Mesenteric fat pad (tissue), 1 donor: ENCODE measurements at places on chromosomes 6 and 20. TPM values are rescaled to one million over a fixed set of nuclear protein-coding genes. Genes with fewer than 3 reads are reported as not detected.
A peak's percentile ranks its signal among the peaks of the same experiment; 100 is the strongest.

- no peak for DNase-seq
These were observed 416 bp downstream of the PTPRK start for GRCh38 chr6:128519931-128520435.

- DNase-seq = no peak
These were observed 1005.6 kb upstream of the FLRT3 start for GRCh38 chr20:15342991-15343523.

The ANKEF1 gene
- total RNA-seq = 4.9 TPM

DNA sequence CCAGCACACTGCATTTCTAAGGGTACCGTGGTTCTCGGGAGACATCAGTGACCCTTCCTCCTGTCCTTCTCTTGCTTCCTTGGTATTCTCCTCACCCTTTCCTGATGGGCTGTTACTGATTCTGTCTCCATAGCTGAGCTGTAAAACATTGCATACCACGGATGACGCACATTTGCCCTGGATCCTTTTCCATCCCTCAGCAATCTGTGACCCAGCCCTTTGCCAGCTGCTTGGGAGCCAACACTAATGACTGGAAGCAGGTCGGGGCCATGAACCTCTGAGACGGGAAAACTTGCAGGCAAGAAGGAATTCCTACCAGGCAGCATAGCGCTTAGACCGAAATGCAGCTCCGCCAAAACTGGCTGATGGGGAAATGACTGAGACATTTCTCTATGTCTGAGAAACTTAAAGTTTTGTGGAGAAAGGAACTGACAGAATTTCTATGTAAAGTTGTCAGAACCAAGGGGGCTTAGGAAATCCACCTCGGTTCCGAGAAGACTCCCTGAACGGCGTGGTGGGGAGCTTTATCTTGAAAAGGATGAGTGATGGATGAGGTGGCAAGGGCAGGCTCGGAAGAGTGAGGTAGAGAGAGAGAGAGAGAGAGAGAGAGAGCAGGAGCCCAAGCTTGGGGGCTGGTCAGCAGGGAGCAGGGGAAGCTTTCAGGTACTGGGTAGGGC, 19.2 kb downstream of the TUBB2B start:
- no peak for DNase-seq

DNA sequence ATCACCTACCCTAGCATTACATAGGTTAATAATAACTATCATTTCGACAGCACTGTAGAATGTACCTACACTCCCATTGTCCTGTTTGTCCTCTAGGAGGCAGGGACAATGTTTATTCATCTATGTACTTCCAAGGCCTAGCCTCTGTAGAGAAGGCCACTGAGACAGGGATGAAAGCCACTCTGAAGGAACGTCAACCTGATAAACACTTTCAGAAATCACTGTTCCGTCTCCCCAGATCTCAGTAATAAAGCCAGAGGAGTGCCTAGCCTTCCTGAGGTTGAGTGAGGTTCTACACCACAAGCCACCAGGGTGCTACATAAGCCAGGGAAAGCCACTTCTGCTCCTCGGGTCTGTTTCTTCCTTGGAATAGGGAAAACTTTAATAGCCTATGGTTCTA, 44.8 kb downstream of the POPDC3 start:
- DNase-seq = no peak

DNA sequence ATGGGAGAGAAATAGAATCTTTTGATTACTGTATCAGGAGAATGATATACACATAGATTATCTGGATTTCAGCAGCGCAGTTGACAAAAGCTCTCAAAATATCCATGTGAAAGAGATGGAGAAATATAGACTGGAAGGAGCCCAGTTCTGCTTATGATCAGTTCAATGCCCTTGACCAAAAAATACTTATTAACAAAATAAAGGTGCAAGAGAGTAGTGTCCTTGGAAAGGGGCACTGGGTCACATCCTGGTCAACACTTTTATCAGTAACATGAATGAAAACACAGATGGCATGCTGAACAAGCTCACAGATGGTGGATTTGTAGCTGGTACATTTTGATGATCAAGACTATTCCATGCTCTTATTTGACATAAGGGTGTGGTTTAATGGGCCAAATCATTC, 63.9 kb upstream of the PLEKHG1 start:
- no peak for DNase-seq

The HAO1 gene
- total RNA-seq = not detected

The NFYA gene
- 17.5 TPM for total RNA-seq

DNA sequence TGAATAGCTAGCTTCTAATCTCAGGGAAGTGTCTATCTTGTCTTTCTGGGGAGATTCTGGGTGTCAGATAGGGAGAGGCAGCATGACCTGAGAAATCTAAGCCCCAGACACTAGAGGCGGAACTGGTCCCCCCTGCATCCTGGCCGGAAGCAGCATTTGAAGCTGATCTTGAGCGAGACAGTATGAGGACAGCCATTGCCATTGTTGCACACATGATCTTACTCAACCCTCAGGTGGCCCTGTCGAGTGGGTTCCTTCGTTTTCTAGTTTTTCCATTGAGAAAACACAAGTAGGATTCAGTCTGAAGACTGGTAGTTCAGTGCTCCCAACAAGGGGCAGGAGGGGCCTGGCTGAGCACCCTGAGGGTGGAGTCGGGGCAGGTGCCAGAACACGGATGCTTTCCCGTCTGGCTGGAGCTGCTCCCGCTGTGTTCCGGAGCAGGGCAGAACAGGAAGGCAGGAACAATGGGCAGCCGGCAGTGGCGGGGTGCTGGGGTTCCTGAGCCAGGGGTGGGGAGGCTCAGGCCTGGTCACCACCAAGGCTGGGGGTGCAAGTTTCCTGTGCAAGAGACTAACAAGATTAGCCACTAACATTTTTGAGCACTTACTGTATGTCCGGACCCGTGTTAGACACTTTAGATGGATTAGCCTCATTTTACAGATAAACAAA, 7.9 kb upstream of the SDCBP2 start:
- DNase-seq = peak; percentile 92

DNA sequence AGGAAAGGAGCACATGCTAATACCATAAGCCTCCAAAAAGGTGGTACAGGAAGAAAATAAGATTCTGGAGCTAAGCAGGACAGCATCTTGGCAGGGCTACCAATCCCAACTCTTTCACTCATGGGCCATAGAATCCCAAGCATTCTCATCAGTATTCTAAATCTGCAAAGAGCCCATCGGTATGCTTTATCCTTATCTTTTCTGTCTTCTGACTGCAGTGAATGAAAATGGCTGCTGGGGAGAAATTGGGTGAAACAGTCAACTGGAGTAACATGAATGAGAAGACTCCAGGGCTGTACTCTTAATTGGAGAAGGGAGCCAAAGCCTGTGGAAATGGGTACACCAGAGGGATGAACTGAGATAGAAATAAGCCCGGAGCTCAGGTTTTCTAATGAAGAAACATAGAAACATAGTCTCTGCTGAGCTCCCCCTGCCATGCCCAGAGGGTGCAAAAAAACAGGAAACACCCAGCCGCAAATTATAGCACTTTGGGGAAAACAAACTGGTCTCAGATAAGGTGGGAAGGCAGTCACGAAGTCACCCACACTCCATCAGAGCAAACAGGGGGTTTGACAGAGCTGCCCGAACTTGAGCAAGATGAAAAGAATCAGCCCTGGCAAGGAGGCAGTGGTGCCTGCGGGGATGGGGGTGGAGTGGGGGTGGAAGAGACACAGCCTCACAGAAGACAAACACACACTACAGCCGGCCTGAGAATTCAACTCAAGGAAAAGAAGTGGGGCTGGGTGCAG, 35.4 kb upstream of the E2F3 start:
- DNase-seq = no peak

DNA sequence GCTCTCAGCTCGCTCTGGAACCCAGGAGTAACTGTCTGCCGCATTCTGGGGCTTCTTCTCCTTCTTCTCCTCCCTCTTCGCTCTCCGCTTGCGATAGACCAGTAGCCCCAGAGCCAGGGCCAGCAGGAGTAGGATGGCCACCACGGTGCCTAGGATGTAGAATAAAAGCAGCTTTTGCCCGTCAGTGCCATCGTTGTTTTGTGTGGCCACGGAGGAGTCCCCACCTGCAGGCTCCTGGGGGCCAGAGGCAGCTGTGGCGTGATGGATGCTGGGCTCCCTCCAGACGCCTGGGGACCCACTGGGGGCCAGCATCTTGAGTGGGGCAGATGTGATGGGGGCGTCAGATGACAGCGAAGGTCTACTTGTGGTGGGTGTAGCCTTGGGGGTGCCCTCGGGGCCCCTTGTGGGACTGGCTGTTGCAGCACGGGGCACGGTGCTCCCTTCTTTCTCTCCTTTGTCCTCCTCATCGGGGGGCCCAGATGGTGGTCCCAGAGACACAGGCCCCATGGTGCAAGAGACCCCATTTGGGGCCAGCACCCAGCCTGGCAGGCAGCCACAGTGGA, 1.8 kb downstream of the CD93 start:
- no peak for DNase-seq

The ZNF451 gene
- total RNA-seq = 44.7 TPM

DNA sequence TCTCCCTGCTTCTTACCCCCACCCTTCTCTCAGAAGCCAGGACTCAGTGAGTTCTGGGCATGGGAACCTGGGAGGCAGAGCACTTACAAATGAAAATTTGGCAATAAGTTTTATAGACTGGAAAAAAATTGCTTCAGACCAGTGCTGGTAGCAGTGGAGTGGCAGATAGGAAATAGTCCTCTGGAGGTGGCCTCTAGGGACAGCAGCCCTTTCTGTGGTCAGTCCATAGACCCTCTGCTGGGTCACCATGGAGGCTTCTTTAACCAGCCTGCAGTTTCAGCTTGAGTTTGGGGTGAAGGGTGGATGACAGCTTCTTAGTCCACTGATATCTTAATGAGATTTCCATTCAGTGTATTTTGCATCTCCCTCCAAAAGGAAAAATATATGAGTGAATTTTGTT, 179.1 kb downstream of the ARID1B start:
- no peak for DNase-seq

GRCh38 chr20:12913781-12914443, 94.9 kb upstream of the SPTLC3 start:
- DNase-seq = no peak

- no peak for DNase-seq
These were observed 50.0 kb upstream of the PLCG1 start for GRCh38 chr20:41087325-41087685.

DNA sequence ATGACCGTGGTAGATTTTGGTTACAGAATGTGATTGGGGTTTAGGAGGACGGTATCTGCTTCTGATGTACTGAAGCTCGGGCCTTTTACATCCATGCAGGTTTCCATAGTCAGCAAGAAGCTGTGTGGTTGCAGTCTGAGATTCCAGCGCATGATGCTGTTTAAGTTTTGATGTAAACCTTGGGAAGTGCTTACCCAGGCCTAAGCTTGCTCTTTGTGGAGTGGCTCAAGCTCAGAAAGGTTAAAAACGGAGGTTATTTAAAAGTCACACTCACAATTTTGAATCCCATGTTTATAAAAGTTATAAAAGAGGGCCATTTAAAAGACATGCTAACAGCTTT, 121.4 kb downstream of the TIAM2 start:
- DNase-seq = no peak

DNA sequence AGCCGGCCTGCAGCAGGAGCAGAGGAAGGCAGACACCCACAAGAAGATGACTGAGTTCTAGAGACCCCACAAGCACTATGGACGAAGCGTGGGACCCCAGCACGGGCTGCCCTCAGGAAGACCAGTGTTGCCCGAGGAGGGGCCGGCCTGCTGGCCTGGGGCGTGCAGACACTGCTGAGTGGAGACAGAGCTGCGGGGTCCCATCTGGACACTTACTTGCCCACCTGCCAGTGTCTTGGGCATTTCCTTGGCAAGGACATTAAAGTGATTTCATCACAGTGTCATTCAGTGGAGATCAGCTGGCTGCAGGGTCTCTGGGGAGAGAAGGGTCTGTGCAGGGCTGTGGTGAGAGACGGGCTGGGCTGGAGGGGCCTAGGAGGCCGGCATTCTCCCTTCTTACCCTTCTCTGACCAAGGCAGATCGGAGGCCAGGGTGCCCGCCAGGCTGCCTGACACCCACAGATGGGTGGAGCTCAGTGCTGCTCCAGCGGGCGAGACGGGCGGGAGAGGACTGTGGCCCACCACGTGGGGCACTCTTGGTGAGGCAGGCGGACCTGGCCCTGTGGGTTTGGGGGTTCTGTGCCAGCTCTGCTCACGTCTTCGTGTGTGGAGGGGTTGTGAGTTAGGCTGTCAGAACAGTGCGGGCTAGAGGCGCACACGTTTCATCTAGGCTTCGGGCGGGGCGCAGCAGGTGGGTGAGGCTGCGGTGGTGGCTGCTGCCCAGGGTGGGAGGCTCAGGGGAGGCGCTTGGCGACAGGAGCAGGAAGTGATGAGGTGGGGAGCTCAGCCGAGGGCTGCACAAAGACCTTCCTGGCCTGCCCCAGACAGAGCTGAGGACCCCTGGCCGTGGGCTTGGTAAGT, at the start of gene LIME1:
LIME1 (plus strand) TSS at position 806 of the 860 bp plus-strand sequence. CDS start 886 bp downstream, outside the sequence.
- DNase-seq = no peak

The ITCH gene
- 68.2 TPM for total RNA-seq

GRCh38 chr6:73451223-73452106, 632 bp downstream of the CGAS start:
- DNase-seq = peak; percentile 90

GRCh38 chr6:75813476-75814250, 64.6 kb downstream of the MYO6 start:
- no peak for DNase-seq

The OOEP gene
- not detected for total RNA-seq

DNA sequence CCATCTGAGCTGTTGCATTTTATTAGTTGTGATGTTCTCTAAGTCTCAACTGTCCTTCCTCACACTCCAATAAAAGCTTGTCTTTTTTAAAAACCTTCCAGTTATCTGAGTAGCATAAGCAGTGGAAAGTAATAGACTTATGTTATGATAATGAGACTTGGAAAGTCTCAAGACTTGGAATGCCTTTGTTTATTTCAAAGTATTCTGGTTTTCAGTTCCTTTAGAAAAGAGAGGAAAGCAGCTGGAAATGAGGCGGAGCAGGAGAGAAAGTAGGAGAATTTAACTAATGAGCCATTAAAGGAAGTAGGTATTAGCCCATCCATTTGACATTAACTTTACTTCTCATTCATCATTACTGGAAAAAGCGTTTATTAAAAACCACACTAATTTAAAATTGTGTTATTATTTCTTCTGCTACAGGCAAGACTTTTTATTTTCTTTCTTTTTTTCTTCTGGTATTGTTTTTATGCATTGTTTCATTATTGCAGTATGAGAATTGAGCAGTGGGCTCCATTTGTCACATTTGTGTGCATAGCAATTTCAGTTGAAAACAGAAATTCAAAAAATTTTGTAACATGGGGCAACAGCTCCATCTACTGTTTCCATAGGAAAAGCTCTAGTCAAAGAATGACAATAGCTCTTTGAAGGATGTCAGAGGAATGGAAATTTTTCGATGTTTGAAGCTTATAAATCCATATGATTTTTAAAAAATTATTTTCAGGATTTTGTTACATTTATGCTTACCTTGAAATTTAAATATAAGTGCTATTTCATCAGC, 194.8 kb downstream of the COL9A1 start:
- DNase-seq = no peak

- DNase-seq = no peak
These were observed 165.1 kb downstream of the RALGAPA2 start for GRCh38 chr20:20547221-20547875.

DNA sequence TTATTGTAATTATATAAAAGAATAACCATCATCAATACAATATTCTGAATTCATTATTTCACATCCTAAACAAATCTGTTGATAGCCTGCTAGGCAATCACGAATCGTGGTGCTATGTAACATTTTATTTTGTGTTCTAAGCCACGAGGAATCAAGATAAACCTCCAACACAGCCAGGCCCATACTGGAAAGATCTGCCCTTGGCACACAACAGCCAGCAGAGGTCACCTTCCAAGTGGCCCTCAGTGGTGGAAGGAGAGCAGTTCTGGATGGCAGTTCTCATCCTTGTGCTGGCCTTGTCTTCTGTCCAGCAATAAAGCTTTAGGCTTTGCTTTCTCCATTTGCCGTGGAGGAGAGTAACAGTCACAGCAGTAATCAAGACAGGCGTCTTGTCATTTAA, 13.2 kb downstream of the ZNF831 start:
- no peak for DNase-seq

- DNase-seq = peak; percentile 83
These were observed 202.3 kb downstream of the DLL1 start for GRCh38 chr6:170088582-170088955.

The BHLHE23 gene
- not detected for total RNA-seq
